ENCODE measurements at places on chromosomes 13 and 19. TPM values are rescaled to one million over a fixed set of nuclear protein-coding genes. Genes with fewer than 3 reads are reported as not detected.

DNA sequence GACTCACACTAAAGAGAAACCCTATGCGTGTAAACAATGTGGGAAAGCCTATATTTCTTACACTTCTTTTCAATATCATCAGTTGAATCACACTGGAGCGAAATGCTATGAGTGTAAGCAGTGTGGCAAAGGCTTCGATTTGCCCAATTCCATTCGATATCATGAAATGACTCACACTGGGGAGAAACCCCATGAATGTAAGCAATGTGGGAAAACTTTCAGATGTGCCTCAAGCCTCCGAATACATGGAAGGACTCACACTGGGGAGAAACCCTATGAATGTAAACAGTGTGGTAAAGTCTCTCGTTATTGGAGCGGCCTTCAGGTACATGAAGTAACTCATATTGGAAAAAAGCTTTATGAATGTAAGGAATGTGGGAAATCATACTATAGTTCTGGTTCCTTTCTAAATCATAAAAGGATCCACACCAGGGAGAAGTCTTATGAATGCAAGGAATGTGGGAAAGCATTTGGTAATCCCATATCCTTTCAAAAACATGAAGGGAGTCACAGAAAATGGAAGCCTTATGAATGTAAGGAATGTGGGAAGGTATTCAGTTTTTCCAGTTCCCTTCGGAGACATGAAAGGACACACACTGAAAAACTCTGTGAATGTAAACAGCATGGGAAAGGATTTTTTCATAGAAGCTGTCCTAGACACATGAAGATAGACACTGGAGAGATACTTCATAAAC is 28.1 kb downstream of the ZNF20 start:
- peak; percentile 79 for DNase-seq

DNA sequence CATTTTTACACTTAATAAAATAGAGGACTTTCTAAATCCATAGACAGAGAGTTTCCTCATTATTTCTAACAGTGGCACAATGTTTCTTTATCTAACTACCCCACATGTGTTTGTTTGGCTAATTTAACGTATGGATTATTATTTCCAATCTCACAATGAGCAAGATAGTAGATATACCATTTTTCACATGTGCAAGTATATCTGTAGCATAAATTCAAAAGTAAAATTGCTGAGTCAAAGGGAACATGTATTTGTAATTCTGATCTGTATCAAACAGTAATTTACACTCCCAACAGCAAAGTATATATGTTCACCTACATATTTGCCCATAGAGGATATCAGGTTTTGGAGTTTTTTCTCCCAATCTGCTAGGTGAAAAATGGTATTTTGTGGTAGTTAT is 18.3 kb downstream of the MAST1 start:
- no peak for DNase-seq

DNA sequence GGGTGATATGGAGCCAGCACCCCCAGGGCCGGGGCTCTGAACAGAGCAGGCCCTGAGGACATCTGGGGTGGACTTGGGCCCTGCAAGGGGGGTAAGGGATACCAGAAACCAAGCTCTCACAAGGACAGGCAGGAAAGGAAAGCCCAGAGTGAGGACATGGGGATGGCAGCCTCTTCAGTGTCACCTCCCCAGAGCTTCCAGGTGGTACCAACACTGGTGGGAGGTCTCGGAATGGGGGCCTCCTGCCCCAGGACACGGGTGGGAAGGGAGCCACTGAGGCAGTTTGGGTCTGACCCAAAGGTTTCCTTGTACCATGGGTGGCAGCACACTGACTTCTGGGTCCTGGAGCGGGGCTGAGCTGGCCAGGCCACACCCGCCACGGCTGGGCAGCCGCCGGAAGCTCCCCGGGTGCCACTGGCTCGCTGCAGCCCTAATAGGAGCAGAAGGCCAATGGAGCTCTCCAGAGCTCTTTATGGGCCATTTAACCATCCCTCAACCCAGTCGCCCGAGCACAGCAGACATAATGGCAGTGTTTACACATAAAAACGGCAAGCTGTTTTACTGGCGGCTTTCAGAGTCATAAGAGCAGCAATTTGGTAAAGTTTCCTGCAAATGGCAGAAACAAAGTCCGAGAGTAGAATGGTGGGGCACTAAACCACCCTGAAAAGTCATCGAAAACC is 59.3 kb downstream of the PEPD start:
- DNase-seq: no peak

DNA sequence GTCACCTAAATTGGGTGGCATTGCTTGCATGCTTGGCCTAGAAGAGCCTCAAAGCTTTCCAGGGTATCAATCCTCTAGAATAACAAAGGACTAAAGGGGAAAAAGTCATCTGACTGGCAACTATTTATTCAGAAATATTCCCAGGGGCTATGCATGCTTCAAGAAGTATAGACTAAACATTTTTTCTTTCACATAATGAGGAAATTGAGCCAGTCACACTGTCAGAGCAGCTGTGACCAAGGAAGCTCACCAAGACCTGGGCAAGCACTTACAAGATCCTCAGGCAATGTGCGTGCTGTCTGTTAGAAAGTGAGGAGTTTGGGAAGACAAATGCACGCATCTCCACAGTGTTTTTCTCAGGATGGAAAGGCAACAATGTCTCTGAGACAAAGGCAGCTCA is 747.2 kb downstream of the DIAPH3 start:
- no peak for DNase-seq

- DNase-seq: no peak
Measured at GRCh38 chr13:95197548-95197947, 103.7 kb downstream of the ABCC4 start.

- no peak for DNase-seq
Measured at GRCh38 chr19:18650021-18650390, 13.2 kb downstream of the KLHL26 start.

- DNase-seq: no peak
Measured at GRCh38 chr13:93881411-93881810, 598.1 kb downstream of the DCT start.

DNA sequence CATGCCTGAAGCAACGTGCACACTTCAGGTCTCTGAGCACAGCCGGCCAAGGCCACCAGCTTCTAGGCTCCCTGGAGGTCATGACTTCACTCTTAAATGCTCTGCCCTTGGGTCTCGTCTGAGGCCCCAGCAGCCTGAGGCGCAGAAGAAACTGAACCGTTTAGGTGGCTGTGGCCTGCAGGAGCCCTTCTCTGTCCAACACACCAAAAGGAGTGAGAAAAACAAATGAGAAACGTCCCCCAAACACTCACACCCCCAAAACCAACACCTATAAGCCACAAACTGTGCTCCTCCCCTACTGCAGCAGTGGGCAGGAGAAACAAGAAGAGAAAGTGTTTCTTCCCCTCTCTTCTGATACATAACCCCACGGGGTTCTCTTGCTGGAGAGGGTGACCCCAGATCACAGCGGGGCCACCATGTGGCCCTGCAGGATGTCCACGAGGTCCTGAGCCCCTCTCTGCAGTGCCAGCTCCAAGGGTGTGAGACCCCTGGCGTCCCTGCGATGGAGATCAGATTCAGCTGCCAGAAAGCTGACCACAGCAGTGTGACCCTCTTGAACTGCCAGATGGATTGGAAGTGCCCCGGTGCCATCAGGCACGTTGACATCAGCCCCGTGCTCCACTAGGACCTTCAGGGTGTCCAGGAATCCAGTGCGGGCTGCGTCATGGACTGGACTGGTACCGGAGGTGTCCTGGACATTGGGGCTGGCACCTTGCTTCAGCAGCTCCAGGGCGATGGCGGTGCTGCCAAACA is 1.0 kb upstream of the KRI1 start:
- DNase-seq: no peak

Gene PPP1R12C
- 29.7 TPM for total RNA-seq

Gene GDF15
- total RNA-seq: 146 TPM

Gene AZU1
- not detected for total RNA-seq

Gene ARRDC5
- total RNA-seq: not detected

Gene CCDC70
- total RNA-seq: 0.13 TPM

Gene KIR3DL2
- total RNA-seq: not detected

Gene LGALS4
- 0.32 TPM for total RNA-seq
